Stimulated activated naive B cell treated with anti-CD40 and anti-IgM and Interleukin-4, amounts not matched to agents 10 μg/mL and 1 μg/mL and 100 μg/mL, for 72 hours (primary cell): ENCODE measurements at places on chromosomes 1 and 21.

GRCh38 chr1:56255516-56256152 lies 323.7 kb downstream of the PLPP3 start:
- DNase-seq = no peak

- DNase-seq = no peak
Observed at GRCh38 chr1:18463063-18463462, 17.7 kb upstream of the KLHDC7A start.

- no peak for DNase-seq
Observed at GRCh38 chr1:202658769-202659168, 51.5 kb downstream of the SYT2 start.

GRCh38 chr1:245802941-245803665 lies 648.3 kb downstream of the KIF26B start:
- DNase-seq = no peak

DNA sequence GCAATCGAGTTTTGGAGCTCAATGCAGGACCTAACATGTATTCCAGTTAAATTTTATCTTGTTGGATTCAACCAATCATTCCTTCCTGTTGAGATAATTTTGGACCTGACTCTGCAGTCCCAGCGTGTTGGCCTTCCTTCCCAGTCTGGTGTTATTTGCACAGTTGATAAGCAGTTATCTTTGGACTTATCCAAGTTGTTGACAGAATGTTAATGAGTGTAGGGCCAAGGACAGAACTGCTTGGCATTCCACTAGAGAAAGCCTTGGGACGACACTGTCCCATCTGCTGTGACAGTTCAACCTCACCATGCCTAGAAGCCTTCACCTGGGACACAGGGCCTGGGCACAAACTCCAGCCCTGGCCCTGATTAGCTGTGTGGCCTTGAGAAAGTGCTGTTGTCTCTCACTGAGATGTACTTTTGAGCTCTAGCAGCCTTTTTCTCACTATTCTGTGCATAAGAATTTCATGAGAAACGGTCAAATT lies 104.1 kb upstream of the SLC25A33 start:
- no peak for DNase-seq

DNA sequence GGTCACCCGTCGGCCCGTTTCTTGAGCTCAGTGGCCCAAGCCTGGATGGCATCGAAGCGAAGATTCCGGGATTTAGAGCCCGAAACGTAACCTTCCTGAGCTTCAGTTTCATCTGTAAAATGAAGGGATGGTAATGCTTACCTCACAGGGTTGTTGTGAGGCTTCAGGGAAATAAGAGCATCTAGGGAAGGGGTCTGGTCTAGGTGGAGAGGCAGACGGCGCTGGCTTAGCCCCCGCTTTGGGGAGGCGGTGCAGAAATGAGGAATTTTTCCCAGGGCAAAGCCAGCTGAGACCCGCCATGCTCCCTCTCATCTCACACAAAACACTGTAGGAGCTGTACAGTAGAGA lies 717 bp upstream of the MYCL start:
- no peak for DNase-seq

DNA sequence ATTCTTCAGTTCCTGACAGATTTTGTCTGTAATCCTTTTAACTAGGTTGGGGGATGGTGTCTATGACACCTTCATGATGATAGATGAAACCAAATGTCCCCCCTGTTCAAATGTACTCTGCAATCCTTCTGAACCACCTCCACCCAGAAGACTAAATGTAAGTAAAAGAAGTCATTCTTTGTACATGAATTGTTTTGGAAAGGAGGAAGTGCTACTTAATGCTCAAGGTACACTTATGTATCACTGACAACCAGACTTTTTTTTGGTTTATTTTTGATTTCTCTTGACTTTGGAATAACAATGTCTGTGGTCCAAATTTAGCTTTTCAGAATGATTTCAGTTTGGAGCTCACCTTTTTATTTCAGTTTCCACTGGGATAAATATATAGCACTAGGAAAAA lies 2.3 kb downstream of the DYRK3 start:
- no peak for DNase-seq

DNA sequence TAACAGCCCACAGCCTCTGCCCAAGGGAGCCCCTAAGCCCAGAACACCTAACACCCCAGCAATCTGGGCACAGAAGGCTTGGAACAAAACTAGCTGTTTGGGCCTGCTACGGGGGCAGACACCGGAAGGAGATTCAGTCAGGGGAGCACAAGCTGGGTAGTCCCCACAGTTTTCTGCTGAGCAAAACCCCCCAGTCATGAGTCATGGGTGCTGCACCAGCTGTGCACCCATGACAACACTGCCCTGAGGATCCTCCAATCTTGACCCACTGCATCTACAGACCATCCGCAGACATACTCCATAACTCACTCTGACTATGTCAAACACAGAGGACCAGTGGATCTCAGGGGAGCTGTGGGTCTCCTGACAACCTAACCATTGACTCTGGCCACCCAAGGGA lies 105.1 kb downstream of the LRIG2 start:
- DNase-seq = no peak

DNA sequence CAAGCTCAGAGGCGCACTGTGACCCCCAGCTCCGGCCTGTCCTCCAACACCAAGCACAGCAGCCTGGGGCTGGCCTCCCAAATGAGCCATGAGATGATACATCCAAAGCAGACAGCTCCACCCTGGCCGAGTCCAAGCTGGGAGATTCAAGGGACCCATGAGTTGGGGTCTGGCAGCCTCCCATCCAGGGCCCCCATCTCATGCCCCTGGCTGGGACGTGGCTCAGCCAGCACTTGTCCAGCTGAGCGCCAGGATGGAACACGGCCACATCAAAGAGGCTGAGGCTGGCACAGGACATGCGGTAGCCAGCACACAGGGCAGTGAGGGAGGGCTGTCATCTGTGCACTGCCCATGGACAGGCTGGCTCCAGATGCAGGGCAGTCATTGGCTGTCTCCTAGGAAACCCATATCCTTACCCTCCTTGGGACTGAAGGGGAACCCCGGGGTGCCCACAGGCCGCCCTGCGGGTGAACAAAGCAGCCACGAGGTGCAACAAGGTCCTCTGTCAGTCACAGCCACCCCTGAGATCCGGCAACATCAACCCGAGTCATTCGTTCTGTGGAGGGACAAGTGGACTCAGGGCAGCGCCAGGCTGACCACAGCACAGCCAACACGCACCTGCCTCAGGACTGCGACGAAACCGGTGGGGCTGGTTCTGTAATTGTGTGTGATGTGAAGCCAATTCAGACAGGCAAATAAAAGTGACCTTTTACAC lies 29.1 kb downstream of the SLC19A1 start:
- DNase-seq = no peak

- no peak for DNase-seq
Observed at GRCh38 chr1:154288661-154289060, 16.2 kb downstream of the HAX1 start.

DNA sequence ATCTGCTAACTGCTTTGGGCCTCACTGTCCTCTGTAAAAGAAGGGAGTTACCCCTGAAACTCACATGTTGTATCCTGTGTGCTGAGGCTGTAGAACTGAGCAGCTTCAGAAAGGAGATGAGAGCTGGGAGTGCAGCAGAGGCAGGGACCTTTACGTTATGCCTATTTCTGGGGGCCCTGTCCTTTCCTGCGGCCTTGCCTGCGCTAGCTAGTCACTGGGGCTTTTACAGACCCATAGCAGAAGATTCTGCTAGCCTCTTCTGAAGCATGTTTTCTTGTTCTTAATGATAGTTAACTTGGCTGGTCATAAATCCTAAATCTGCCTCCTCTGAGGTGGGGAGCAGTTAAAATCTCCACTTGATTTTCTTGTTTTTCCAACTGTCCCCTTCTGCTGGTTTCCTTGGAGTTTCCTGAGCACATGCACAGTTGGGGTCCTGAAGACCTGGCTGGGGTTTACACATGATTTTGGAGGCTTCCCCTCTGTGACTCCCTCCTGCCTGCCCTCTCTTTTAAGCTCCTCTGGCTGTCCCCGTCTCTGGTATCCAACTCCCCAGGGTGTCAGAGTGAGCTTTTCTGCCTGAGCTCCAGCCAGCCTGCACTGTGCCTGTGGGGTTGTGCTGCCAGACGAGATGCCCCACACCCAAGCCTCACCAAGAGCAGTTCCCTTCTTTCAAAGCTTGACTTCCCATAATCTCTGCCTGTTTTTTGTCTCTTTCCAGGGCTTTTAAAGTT lies 76.6 kb downstream of the NOS1AP start:
- no peak for DNase-seq

DNA sequence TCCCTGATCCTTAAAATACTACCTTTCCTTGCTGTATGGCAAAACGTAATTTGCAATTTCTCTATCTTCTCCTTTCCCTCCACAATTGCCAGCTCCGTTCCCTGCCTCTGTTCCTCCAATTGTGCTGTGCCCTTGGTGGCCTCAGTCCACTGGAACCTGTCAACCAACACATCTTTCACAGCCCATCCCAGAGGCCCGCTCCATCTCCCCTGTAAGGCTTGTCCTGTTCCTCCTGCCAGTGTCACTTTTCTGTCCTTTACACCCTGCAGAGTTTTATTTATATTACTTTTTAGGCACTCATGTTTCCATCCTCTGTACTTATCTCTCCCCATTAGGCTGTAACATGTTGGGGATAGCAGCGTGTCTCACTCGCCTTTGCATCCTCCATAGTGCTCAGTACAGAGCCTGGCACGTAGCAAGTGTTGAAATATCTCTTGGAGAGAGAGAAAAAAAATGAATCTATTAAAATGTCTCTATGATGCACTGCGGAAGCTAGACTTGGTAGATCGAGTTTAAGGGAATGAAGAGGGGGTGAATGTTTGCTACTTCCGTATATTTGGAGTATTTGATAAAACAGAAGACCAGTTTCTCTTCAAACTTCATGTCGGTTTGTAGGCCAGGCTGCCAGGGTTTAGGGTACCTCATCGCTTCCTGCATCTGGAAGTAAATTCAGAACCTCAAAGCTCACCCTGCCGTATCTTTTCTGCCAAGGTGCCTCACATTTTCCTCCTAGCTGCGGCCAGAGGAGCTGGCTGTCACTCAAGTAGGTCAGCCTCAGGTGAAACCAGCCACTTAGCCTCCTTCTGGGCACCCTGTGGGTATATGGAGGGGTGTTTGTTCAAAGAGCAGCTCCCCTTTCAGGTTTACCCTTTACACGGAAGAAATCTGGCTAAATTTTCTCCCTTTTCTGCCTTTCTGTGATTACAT lies 303.8 kb downstream of the TM2D1 start:
- DNase-seq = no peak

DNA sequence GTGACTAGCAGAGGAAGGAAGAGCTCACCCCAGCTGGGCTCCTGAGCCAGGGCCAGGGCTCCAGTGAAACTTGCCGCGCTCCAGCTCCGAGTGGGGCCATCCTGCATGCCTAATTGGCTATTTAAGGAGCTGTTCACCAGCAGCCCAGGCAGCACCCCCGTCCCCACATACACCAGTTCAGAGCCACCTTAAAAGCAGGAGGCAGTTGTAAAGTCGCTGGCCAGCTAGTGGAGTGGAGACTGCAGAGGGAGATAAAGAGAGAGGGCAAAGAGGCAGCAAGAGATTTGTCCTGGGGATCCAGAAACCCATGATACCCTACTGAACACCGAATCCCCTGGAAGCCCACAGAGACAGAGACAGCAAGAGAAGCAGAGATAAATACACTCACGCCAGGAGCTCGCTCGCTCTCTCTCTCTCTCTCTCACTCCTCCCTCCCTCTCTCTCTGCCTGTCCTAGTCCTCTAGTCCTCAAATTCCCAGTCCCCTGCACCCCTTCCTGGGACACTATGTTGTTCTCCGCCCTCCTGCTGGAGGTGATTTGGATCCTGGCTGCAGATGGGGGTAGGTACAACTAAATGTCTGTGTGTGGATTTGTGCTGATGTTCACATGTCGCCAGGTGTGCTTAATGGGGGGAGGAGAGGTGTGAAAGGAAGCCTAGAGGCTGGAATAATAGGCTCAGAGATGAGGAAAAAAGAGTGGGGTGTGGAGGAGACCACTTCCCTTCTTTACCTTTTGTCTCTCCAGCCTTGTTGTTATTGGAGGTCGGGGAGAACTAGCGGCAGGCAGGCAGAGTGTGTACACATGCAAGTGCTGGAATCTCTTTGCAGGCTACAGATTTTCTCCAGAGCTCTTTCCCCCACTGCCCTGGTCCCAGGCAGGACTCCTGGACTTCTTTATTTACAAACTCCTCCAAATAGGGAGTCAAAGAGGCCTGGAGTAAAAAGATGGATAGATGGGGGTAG lies at the start of gene CA14:
Gene CA14 (plus strand): TSS at position 151 of the 962 bp plus-strand sequence. CDS start 355 bp downstream, at position 506.
- no peak for DNase-seq

GRCh38 chr21:45252448-45252925 lies 35.2 kb downstream of the POFUT2 start:
- DNase-seq = no peak

- no peak for DNase-seq
Observed at GRCh38 chr1:200090252-200091159, 63.0 kb downstream of the NR5A2 start.

DNA sequence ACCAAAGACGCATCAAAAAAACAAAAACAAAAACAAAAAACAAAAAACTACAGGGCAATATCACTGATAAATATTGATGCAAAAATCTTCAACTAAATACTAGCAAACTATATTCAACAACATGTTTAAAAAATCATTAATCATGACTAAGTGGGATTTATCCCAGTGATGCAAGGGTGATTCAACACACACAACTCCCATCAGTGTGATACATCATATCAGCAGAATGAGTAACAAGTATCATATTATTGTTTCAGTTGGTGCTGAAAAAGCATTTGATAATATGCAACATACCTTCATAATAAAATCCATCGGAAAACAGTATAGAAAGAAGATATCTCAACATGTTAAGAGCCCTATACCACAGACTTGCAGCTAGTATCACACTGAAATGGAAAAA lies 953.0 kb downstream of the AMY1C start:
- DNase-seq = no peak

GRCh38 chr1:186033847-186034271 lies 299.7 kb downstream of the HMCN1 start:
- no peak for DNase-seq

GRCh38 chr1:36450919-36451305 lies 661 bp upstream of the OSCP1 start:
- DNase-seq = no peak
